HFF-Myc (cell line): ENCODE measurements at places on chromosomes 11 and 22.

- DNase-seq = no peak
These were observed 5.4 kb downstream of the RELT start for GRCh38 chr11:73381589-73381988.

DNA sequence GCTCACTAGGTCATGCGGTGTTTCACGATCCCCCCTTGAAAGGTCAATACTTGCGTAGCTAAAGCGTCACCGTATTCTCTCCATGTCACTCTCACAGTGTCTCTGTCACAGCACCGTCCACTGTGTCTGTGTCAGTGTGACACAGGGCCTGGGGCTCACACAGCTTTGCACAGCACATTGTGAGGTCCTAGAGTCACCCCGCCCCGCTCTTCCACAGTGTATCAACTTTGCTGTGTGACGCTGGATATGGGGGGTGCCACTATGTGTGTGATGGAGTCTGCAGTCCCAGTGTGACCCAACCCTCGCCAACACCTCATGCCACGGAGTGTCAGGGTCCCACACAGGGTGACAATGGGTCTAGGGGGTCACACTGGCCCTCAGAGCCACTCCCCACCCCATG, 583 bp downstream of the P4HA3 start:
- DNase-seq = no peak

- DNase-seq = no peak
These were observed 32.0 kb downstream of the SLC1A2 start for GRCh38 chr11:35387111-35387982.

GRCh38 chr11:61844909-61845565, 16.9 kb downstream of the FADS2 start:
- no peak for DNase-seq

DNA sequence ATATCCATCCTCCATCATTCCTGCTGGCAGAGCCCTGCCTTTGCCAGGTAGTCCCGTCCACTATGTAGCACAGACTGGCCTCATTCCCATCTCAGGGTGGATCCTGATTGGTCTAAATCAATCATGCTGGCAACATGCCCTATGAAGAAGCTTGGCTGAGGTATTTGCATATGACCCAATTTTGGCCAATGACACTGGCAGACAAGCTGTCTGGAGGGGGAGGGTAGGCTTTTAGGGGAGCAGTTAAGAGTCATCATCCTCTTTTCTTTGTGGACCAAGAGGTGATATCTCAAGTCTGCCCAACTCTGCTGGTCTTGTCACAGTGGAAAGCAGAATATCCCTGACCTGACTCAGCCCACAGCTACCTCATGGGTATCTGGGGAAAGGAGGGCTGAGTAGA, 5.1 kb downstream of the CCDC89 start:
- DNase-seq = no peak

DNA sequence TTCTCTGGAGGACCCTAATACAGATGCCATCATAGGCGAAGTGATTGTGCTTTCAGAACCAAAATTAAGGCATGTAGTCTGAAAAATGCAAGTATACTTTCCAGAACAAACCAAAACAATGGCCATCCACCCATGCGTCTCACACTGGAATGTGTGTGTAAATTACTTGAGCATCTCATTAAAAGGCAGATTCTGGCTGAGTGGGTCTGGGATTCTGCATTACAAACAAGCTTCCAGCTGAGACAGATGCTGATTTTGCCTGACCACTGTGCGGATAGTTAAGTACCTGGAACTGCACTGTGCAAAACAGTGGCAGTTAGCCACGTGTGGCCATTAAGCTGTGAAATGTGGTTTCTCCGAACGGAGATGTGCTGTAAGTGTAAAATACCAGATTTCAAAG, 26.2 kb downstream of the RRP7A start:
- DNase-seq = no peak

- no peak for DNase-seq
These were observed 20.8 kb upstream of the ARRB1 start for GRCh38 chr11:75371949-75372876.
